ENCODE measurements at places on chromosomes 5 and 9.

DNA sequence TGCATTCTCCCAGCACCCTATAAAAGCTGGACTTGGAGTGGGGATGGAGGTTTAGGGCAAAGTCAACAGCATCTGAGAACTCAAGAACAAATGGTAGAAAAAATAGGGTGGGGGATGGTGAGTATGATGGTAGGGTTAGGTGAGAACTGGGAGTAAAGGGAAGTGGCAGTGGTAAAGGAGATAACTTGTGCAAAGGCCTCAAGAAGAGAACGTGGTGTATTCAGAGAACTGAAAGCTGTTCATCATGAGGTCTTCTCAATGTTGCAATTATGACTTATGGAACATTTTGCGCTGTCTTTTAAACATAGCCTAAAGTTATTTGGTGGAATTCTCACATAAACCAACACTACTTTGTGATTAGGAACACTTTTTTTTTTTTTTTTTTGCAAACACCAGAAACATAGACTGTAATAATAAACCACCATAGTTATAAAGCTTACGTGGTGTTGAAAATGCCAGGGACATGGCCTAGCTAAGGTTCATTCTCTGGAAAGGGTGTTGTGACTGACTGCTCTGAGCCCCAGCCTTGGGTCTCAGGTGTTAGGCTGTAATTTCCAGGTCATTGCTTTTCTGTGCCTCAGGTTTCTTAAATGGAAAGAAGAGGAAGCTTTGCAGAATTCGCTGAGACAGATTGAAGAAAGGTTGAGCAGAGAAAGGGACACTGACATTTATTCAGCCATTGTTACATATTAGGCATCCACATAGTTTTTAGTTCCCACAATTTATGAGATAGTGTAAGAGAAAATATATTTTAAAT is 19.2 kb upstream of the TXNDC8 start:
- DNase-seq, result no peak

GRCh38 chr5:59583151-59583809 is 310.2 kb downstream of the PDE4D start:
- no peak for DNase-seq

DNA sequence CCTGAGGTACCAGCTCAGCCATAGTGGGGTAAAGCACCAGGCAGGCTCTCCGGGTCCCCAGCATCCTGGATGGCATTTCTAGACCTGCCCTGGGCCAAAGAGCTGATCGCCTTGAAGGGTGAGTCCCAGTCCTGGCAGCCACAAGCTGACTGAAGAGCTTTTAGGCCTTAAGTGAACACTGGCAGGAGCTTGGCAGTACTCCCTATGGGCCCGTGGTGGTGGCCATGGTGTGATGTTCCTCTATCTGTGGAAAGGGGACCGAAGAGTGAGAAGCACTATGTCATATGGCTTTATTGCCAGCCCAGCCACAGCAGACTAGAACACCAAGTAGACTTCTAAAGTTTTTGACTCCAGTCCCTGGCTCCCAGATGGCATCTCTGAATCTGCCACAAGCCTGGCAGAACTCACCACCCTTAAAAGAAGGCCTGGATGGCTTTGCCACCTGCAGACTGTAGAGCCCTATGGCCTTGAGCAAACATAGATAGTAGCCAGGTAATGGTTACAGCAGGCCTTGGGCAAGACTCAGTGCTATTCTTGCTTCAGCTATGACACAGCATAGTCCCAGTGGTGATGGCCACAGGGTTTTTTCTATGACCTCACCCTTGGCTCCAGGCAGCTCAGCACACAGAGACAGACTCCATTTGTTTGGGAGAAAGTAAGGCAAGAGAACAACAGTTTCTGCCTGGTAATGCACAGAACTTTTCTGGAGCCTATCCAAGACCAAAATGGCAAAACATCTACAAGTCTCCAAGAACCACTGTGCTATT is 801.5 kb upstream of the DMAC1 start:
- no peak for DNase-seq

- DNase-seq, result peak; percentile 75
Measured at GRCh38 chr9:132006677-132007370, 72.8 kb downstream of the MED27 start.

DNA sequence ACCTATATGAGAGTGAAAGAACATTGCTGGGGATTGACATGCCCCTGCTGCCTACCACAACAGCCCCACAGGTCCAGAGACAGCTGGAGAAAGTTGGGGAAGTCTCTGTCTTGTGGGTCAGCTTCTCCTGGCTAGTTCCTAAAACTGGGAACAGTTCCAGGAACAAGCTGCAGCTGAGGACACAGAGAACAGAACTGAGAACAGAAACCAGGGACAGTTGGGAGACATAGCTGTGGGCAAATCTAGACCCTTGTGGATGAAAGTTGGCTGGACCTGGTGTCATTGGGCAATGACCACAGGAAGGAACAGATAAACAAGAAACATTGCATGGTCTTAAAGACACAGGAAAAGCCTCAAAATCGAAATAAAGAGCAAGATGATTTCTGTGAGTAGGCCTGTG is 58.3 kb upstream of the MOCS2 start:
- no peak for DNase-seq

- no peak for DNase-seq
Measured at GRCh38 chr9:130234340-130235260, 31.0 kb upstream of the HMCN2 start.

- no peak for DNase-seq
Measured at GRCh38 chr5:143208781-143209510, 194.5 kb downstream of the NR3C1 start.

DNA sequence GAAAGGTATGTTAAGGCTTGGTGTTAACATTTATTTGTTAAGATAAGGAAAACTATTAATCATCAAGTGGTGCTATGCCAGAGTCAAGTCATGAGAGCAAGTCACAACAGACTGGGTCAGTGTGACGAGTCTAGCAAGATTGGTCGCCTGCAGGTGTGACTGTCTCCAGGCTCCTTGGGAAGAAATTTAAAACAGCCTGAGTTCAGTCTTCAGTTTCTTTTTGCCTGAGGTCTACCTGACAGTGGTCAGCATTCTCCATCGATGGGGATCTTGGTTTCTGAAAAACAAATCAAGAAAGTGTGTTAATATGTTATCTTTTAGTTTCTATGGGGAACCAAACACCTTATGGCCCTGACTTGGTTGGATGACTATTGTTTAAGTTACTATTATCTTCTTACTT is 56.3 kb downstream of the CETN3 start:
- no peak for DNase-seq

GRCh38 chr5:39164016-39164415 is 55.3 kb downstream of the FYB1 start:
- no peak for DNase-seq

DNA sequence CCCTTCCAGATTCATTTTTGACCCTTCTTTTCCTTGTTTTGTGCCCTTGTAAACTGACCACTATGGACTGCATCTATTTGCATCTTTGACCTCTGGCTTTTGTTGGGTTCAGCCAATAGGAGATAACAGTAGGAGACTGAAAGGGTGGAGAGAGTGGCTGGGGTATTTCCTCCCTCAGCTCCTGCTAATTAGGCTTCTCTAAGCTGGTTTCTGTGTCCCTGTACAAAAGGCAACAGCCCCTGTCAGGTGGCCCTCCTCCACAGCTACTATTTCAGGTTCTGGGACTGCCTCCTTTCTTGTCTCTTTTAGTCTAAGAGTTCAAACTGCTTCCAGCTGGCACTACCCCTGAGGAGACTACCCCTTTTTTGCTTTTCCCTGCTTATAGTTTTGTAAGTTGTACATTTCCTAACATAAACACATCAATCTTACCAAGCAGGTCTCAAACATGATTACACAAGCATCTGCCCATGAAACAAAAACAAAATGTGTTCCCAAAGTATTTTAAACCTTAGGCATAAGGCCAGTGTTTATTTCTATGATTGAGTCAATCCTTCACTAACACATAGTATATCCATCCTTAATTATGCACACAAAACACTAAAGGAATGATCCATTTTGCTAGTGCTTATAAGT is 262.0 kb upstream of the TRPM3 start:
- no peak for DNase-seq

- no peak for DNase-seq
Measured at GRCh38 chr5:172910828-172911627, 48.2 kb upstream of the RPL26L1 start.

DNA sequence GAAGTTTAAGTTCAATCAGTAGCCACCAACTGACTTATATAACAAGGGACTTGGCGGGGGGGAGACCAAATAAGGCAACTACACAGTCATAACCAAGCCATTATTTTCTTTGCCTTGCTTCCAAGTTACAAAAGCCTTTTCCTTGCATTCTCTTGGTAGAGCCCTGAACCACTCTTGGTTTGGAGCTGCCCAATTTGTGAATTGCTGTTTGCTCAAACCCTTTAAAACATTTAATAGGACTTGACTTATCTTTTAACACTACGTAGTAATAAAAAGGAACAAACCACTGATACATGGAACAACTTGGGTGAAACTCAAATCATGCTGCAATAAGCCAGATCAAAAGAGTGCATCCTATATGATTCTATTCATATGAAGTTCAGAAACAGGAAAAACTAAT is 31.7 kb upstream of the MSH3 start:
- no peak for DNase-seq

- DNase-seq, result no peak
Measured at GRCh38 chr9:95874989-95875304, 544 bp upstream of the ERCC6L2 start.

DNA sequence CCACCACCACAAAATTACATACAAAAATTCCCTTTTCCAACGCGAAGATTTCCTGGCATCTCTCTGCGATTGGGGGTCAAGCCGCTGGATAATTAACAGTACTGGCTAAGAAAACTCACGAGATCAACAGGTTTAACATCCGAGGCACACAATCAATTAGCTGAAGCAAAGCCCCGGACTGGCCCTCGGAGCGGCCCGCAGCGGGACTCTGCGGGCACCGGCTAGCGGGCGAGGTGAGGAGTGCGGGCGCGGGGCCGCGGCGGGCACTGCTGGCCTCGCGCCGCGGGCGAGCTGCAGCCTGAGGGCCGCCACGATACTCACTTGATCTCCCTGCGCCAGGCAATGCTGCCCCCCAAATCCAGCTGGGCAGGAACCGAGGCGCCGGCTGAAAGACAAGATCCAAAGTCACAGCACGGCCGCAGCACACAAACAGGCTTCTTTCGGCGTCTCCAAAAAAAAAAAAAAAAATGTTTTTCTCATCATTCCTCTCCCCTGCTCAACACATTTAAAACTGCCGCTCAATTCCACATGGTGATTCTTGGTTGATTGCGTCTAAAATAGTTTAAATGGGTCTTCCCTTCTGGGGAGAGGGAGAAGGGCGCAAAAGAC is 210.2 kb downstream of the MEF2C start:
- no peak for DNase-seq

- no peak for DNase-seq
Measured at GRCh38 chr5:141799507-141800167, 78.6 kb downstream of the PCDH1 start.

- no peak for DNase-seq
Measured at GRCh38 chr9:130766927-130767307, 68.1 kb upstream of the ABL1 start.

DNA sequence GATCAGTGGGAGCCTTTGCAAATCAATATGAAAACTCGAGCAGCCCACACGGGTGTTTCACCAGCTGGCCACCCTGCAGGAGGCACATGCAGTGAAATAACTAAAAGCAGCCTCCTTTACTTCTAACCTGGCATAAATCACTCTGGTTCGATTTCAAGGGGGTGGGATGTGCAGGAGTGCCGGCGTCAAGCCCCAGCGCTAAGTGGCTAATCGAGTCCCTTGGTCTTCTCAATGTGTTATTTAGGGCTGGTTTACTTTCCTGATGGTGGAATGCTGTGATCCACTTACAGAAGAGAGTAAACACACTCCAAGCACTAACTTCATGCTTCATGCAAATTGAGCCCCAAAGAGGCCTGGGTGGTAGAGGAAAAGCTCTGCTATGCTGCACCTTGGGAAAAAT is 109.4 kb downstream of the TMEM174 start:
- peak; percentile 44 for DNase-seq

- no peak for DNase-seq
Measured at GRCh38 chr5:42719034-42719433, 37.6 kb upstream of the CCDC152 start.

GRCh38 chr5:33010846-33011245 is 299.7 kb downstream of the NPR3 start:
- DNase-seq, result no peak

- no peak for DNase-seq
Measured at GRCh38 chr5:3531320-3531986, 64.2 kb upstream of the IRX1 start.

DNA sequence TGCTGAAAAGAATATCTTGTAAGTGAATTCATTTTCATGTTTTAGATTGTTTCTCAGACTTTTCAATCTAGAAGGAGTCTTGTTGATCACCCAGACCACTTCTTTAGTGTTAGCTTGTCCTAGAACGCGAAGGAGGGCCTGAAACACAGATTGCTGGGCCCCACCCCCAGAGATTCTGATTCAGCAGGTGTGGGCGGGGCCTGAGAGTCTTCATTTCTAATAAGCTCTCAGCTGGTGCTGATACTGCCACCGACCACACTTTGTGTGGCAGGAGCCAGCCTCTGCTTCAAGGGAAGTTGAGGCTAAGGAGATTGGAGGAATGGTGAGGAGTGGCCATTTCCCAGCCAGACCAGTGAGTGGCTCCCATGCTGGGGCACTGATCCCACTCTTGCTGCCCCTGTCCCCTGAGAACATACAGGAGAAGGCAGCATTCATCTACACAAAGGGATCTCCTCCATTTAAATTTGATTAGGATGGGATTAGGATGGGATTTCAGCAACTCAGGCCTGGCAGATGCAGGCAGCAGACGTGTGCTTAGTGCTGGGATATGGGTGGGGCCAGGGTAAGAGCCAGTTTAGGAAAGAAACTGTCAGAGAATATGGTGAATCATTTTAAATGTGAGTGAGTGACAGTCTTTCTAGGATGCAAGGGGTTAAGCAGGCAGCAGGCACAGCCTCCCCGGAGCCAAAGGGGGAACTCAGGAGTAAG is 35.9 kb downstream of the ZNF618 start:
- no peak for DNase-seq

- DNase-seq, result no peak
Measured at GRCh38 chr9:120890320-120891244, 13.6 kb upstream of the PHF19 start.

- DNase-seq, result no peak
Measured at GRCh38 chr5:125151150-125151900, 404.9 kb upstream of the ZNF608 start.

DNA sequence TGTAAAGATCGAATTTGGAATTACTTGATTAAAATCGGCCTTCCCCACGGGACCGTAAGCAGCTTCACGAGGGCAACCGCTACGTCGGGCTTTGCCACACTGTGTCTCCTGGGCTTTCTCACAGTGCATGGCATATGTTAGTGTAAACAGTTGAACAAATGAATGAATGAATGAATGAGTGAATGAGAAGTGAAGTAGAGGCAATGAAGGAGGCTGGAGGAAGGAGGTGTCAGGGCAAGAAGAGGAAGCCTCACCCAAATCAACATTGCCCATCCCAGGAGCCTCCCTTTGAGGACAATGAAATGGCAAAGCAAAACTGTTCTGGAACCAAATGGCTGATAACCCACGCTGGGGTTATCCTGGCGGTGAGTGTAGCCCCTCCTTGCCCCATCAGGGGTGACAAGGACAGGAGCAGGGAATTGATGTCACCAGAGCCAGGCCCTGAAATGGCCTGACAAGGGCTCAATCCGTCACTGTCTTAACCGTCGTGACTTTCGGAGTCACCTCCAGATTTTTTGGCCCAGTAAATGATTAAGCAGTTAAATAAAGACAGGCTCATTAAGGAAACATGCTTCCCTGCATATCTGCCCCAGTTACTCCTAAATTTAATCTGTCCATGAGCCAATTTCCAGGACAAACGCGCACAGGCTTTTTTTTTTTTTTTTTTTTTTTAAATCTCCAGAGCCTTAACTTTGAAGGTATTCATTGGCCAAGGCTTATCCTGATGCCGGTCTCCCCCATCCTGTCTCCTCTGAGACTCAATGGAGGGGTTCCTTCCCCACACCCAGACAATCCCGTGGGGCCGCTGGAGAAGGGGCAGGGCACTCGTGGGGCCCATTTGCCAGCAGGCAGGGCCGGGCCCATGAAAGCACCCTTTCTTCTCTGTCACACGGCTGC is 88.4 kb upstream of the BOD1 start:
- no peak for DNase-seq

Data from NCI-H446 treated with DMSO at 0.1 percent for 48 hours (cell line).